ENCODE measurements at places on chromosomes 3 and 15.

GRCh38 chr3:16884084-16884747 lies 539 bp upstream of the PLCL2 start:
- peak; percentile 93 for DNase-seq

DNA sequence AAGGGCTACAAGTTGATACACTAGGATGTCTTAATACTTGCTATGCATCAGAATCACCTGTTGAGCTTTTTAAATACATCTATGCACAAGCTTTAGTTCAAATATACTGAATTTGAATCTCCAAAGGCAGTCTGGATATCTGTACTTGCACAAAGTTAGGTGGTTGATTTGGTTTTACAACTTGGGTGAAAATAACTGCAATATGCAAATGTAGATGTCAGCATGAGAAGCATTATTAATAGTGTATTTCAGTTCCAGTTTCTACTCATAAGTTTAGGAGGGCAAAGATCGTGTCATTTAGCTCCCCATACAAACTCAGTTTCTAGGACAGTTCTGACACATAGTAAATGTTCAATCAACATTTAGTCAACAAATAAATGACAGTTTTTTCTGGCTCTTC lies 25.6 kb downstream of the IQCB1 start:
- DNase-seq = no peak

DNA sequence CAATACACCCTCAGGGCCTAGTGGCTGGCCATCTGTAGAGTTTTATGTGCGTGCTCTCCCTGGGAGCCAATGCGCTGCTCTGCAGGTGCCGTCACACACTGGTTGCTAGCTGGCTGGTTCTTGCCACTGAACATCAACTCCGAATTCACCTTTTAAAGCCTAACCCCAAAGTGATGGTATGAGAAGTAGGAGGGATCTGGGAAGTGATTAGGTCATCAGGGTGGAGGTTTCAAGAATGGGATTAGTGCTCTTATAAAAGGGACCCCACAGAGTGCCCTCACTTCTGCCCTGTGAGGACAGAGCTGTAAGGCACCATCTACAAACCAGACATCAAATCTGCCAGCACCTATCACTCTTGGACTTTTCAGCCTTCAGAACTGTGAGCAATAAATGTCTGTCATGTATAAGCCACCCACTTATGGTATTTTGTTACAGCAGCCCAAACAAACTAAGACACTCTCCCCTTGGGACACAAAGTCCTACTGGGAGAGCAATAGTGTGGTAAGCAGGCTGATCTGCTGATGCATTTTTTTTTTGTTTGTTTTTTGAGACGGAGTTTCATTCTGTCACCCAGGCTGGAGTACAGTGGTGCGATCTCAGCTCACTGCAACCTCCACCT lies 20.3 kb downstream of the RGMA start:
- DNase-seq = no peak

DNA sequence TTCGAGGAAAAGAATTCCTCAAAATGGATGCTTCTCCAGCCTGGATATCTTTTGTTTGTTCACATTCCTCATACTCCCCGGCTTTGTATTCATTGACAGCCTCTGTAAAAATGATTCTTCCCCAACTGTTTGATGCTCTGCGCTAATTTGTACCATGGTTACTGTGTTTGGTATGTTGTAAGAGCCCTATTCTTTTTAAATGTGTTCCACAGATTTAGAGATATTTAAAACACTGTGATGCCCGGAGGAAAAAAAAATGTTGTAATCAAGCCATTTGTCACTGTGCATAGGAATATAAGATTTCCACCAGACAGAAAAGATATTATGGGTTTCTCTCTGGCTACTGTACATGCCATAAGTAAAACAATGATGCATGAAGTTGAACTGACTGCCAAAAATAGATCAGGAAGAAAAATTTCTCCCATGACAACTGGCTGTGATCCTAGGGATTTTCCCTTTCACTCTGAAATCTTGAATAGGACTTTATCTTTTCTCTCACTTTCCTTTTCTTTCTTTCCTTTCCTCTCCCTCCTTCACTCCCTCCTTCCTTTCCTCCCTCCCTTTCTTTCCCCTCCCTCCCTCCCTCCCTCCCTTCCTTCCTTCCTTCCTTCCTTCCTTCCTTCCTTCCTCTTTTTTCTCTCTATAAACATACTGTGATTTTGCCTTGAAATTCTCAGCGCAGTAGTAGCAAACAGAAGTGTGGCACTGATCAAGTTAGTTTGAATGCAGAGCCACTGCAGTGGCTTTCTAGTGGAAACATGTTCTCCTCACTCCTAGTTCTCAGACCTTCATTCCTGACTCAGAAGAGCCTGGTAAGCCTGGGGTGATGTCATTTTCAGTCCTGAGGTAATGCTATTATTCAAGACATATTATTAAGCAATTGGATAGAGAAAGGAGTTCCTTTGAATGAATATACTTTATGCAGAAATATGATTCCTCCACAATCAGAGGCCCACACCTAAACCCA lies 254.9 kb upstream of the TBL1XR1 start:
- no peak for DNase-seq

- no peak for DNase-seq
Observed at GRCh38 chr15:48774484-48774883, 36.4 kb downstream of the CEP152 start.

DNA sequence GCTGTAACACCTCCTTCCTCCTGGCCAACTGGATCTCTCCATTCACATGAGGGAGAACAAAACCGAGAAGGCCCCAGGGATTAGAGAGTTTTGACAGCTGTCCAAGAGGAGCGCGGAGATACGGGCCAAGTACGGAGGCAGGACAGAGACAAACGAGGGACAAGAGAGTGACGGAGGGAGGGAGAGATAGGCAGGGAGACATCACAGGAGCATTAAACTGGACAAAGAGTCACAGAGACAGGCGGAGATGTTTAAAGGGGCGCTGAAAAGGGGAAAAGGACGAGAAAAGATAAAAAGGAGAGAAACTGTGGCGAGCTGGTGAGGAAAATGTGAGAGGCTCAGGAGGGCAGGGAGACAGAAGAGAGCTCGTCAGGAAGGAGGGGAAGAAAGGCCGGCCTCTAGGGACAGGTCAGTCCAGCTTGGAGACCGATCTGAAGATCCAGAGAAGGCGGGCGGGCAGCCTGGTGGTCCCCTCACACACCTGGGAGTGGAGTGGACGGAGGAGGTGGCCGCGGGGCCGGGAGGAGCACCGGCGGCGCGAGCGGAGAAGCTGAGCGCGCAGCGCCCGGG lies 40.5 kb upstream of the ROPN1 start:
- no peak for DNase-seq
